ENCODE measurements at places on chromosomes 2 and 18.

- no peak for DNase-seq
These were observed 50.3 kb upstream of the ETAA1 start for GRCh38 chr2:67346718-67347407.

DNA sequence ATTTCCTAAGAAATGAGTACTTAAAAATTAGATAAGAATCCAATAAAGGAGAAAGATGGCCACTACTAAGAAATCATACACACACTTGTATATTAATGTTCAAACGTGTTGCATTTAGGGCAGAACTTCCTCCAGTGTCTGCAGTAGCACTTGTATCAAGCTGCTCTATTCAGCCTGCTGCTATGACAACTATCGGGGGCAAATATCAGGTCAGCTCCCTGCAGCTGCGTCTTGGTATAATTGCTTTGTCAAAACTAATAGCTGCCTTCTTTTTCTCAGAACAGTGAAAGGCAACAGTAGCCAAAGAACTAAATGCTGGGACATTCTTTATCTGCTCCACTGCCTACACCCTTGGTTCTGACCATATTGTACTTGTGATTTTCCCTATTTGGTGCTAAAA lies 300.7 kb downstream of the NOL4 start:
- no peak for DNase-seq

GRCh38 chr2:212727751-212728150 lies 189.1 kb upstream of the ERBB4 start:
- no peak for DNase-seq

- no peak for DNase-seq
These were observed 79.9 kb upstream of the ARHGAP28 start for GRCh38 chr18:6649421-6650126.

DNA sequence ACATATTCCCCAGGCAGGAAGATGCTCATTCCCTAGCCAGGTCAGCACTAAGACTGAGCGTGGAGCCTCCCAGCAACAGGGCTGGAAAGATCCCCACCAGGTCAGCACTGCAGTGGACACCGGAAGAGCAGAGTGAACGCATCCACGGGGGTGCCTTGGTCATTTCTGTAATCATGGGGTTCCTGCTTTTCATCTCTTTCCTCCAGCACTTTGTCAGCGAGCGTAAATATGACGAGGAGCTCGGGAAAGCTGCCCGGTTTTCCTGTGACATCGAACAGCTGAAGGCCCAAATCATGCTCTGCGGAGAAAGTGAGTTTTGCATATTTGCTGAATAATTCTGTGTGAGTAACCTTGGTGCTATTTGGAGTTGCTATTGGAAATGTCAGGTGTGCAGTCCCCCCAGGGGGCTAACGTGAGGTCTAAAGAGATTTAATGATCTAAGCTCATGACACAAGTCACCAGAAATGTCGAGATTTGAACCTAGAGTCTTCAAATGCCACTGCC lies 40.1 kb downstream of the KCTD18 start:
- no peak for DNase-seq

- no peak for DNase-seq
These were observed 74.4 kb downstream of the CAPN13 start for GRCh38 chr2:30732876-30733275.

DNA sequence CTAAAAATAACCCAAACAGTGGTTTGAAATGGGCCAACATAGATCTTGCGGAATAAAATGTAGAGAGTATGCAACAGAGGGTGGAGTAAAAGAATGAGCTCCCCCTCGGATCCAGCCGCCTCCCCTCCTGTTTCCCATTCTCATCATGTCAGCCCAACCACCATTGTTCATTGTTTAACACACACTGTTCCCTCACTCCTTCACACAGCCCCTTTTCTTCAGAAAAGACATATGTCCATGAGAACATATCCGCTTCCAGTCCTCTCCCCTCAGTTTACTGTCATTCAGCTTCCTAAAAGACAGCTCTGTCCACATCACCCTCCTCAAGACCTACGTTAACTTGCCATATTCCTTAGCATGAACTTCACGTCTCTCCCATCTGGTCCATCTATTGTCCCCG lies 62.9 kb upstream of the SERTAD2 start:
- DNase-seq, result no peak

DNA sequence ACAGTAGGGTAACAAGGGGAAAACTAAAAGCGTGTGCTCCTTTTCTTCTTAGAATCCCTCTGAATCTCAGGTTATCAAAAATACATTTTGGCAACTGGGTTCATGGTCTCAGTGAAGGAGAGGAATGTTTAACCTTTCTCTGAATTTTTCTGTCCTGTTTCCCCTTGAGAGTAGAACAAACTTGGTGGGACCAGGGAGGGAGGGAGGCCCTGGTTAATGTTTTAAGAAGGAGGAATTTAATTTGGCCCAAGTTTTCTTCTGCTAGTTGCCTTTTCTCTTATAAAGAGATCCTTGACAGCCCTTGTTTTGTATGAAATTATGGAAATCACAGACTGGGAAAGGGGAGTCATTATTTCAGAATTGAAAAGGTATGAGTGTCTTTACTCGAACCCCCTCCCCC lies 12.2 kb upstream of the POU3F3 start:
- no peak for DNase-seq

- no peak for DNase-seq
These were observed 265.0 kb upstream of the TRIB2 start for GRCh38 chr2:12451726-12452125.

- peak; percentile 25 for DNase-seq
These were observed 35.1 kb upstream of the MAPRE2 start for GRCh38 chr18:35005963-35006577.

- no peak for DNase-seq
These were observed 50.0 kb downstream of the TMEM163 start for GRCh38 chr2:134668821-134669220.

DNA sequence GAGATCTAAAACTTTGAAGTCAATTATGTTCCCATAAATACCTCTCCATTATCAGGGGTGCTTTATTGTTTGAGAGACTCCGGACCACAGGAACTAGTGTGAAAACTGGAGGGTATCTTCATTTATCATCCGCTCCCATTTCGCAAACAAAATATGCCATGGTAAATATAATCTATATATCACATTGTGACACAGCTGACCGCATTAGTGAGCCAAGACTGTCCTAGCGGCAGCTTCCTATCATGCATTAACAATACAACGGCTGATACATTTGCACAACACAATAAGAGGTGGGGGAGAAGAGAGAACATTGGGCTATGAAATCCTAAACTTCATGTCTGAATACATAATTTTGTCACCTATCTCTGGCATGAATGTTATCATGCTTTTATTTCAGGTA lies 29.5 kb downstream of the BCL11A start:
- no peak for DNase-seq

GRCh38 chr2:26269571-26270158 lies 24.9 kb downstream of the HADHB start:
- DNase-seq, result no peak

DNA sequence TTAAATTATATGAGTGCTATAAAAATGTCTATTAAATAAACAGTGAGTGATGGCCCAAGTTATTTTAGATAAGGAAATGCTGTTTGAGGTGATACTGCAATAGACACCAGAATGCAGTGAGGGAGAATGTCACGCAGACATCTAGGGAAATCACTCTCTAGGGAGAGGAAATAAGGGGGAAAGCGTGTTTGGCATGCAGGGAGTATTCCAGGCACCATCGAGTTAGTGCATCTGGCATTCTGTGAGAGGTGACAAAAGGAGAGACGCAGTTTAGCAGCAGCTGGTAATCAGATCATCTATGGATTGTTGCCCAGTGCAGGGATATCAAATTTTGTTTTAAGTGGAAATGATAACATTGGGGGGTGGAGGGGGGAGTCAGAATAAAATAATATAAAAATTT lies 175.4 kb upstream of the NETO1 start:
- no peak for DNase-seq

- no peak for DNase-seq
These were observed 751.2 kb downstream of the SATB2 start for GRCh38 chr2:198706476-198707082.

GRCh38 chr2:24722141-24722790 lies 70.9 kb downstream of the PTRHD1 start:
- DNase-seq, result no peak

DNA sequence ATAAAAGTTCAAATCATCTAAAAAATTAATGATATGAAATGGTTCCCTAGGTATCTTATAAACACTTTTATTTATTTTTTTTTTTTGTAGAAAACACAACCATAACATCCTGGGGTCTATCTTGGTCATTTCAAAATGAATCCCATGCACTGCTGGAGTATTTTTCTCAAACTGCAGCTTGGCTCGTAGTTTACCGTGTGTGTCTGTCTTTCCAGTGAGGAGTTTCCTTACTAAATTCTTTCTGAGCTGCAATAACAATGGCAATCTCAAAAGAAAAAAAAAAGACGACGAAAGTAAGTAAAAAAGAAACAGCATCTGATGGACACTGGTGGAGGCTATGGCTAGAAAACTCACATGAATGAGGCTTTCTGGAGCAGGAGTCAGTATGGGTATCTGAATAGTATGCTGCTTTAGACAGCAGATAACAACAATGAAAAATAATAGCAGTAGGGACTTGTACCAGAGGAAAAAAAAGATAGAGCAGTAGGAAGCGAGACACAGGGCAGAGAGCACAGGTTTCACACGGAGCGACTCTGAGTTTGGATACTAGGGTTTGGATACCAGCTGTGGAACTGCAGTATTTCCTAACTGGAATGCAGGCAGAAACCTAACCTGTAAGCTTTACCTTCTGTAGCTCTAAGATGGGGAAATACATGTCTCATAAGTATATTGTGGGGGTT lies 43.5 kb downstream of the CALCRL start:
- no peak for DNase-seq

GRCh38 chr2:46643493-46643892 lies 164.1 kb downstream of the TMEM247 start:
- no peak for DNase-seq

GRCh38 chr2:205704127-205704741 lies 21.9 kb downstream of the NRP2 start:
- no peak for DNase-seq

DNA sequence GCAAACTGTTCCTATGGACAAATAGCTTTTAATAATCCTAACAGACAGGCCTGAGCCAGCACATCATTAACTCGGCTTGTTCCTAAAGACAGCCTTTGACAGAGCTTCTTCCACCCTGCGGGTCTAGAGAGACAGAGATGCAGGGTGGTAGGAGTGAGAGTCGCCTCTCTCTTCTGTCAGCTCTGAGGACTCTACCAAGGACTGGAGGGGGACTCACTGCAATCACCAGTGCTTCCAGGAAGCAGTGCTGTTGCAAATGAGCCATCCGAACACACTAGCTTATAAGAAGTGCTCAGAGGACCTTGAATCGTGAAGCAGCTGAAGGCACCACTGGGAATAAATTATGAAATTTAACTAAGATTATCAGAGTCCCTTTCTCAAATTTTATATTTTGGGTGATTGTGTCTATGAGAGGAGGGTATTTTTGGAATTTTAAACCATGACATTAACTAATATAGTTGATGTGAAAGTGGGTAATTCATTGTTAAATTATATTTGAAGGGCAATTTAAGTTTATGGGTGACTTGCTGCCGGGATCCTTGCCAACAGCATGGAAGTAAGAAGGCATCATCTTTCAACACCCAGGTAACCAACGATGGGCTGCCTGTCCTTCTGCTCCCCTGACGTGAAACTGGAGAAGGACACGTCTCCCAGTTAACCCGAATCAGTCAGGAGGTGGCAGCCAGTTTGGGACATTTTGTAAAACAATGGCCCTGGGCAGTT lies 43.6 kb upstream of the PXDN start:
- no peak for DNase-seq

- no peak for DNase-seq
These were observed 37.0 kb downstream of the STAT4 start for GRCh38 chr2:191113761-191114160.

DNA sequence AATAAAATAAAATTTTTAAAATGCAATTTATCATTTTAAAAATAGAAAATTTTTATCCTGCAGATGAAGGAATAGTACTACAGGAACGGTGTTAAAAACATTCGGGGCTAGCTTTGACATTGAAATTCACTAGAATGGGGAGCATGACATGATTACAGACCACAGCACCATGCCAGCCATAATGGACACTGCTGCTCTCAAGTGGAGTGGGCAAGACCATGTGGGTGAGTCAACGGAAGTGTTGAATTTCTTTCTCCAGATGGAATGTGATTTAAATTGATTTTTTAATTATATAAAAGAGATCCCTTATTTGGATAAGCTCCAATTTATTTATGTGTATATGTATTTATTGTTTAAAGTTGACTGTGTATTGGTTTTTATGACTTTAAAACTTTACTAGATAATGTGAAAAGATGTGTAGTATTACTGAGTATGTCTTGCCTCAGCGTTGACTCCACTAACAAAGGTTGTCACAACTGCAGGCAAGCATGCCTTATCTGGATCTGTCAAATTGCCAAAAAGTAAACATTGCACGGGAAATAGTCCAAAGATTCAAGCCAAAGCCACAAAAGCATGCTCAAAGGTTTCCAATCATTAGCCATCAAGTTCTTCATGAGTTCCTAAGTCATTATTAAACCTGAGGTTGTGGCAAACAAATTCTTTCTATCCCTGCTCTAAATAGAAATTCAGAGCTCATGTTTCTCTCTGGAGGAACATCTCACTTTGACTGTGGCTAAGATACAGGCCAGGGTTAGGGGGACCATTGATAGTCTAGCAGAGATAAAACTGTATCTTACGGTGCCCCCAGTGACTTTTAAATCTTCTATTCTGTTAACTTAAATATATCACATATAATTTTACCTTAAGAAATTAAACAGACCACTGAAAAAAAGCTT lies 536.9 kb downstream of the TMX3 start:
- no peak for DNase-seq

- no peak for DNase-seq
These were observed 12.5 kb upstream of the ITGA4 start for GRCh38 chr2:181444654-181445053.

DNA sequence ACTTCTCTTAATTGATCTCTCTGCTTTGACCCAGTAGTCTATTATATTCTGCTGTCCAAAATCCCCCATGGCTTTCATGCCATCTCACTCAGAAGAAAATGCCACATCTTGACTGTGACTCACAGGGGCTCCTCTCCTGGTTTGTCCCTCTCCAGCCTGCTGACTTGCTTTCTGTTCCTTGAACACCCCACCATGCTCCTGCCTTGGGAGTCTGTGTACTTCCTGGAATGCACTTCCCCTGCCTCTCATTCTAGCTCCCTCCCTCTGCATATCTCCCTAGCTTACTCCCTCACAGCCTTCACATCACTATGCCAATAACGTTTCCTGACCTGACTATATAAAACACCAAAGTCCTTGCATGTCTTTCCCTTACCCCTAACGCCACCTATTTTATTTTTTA lies 167.2 kb downstream of the TRIB2 start:
- no peak for DNase-seq

GRCh38 chr18:76610933-76611749 lies 116.1 kb upstream of the ZNF516 start:
- DNase-seq, result no peak

GRCh38 chr2:212194396-212194795 lies 344.2 kb downstream of the ERBB4 start:
- no peak for DNase-seq
